ENCODE measurements at places on chromosomes 12 and 14. TPM values are rescaled to one million over a fixed set of nuclear protein-coding genes. Genes with fewer than 3 reads are reported as not detected.

DNA sequence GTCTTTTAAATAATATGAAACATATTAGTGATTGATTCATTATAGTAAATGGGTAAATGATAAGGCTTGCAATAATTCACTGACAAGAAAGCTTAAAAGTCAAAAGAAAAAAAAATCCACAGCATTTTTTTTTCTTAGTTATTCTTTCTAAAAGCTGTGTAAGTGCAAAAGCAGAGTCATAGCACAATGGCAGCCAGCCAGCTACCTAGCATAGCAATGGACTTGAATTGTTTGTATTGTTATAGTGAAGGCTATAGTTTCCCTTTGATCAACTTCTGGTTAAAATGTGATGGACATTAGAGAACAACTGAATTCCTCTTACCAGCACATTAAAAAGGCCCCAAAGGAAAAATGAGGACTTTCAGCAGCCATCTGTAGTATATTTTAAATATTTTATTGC is 232.1 kb downstream of the NAV3 start:
- DNase-seq = no peak

GRCh38 chr12:79016181-79016580 is 151.6 kb downstream of the SYT1 start:
- no peak for DNase-seq

DNA sequence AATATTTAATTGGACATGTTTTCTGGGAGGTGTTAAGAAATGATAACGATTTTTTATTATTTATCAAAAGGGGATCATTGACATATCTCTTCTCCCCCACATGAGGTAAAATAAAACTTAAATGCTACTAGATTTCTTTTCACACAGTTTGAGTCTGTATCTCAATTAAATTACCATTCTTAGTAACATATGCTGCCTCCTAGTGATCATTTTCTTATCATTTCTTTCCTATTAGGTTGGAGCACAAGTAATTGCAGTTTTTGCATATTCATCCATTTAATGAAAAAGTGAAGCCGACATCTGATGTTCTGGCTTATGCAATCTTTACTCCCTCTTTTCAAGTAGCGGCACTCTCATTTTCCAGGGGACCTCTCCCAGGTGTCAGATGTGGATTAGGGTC is 24.9 kb downstream of the PUS7L start:
- DNase-seq = no peak

GRCh38 chr12:48201516-48201915 is 1.6 kb downstream of the OR10AD1 start:
- no peak for DNase-seq

- DNase-seq = no peak
Observed at GRCh38 chr12:23560611-23561010, 388.9 kb downstream of the SOX5 start.

DNA sequence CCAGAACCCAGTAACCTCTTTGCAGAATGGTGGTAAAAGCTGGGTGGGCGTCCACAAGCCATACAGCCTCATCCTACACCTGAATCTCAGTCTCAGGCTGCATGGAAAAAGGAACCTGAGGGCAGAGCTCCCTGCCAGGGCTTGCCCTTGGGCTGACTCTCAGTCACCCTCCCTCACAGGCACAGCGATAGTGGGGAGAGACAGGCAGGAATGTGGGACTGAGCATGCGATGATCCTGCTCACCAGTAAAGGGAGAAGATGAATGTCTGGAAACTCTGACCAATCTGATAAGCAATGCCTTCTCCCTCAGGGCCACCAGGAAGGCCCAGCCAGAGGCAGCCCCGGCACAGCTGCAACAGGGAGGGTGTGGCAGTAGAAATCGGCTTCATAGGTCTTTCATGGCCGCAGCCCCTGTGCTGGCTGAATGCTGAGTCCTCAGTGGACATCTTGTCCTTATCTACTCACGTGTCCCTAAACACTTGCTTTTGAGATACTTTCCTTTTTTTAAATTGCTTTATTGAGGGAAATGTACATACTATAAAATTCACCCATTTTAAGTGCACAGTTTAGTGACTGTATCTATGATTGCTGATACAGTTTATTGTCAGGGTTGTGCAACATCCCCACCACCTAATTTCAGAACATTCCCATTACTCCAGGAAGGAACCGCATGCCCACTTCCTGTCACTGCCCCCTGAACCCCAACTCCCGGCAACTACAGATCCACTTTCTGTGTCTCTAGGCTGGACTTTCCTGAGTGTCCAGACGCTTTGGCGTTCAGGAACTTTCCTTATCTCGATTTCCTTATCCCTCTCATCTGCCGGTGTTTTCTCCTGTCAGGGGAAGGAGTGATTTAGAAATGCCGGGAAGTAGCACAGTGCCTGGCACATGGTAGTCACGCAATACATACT is 258.1 kb downstream of the PCNX1 start:
- DNase-seq = no peak

CNTN1 gene
- 21.0 TPM for total RNA-seq
